ENCODE measurements at places on chromosomes 7 and 10. TPM values are rescaled to one million over a fixed set of nuclear protein-coding genes. Genes with fewer than 3 reads are reported as not detected.

DNA sequence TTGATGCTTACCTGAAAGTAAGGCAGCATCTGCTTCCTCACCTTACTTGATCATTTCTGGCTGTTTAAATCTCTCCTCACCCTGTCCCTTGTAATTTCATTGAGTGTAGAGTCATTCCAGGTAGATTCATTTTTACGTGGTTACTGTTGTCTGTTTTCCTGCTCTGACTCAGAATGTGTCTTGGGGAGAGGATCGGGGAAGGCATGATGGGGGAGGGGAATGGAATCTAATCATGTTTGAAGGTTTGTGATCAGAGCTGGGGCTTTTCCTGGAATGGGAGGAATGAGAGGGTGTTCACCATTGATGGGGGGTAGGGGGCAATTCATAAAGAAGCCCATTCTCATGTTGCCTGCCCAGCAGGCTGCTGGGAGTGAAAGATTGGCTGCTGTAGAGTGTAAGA, 18.7 kb downstream of the SEC24C start:
- H3K36me3 ChIP-seq: peaks cover 62% of the 10 kb centered on the region
- H3K27ac ChIP-seq: peak overlapping the region; percentile 23
- H3K27me3 ChIP-seq: no peaks in the 10 kb centered on the region
- H3K4me3 ChIP-seq: no peak overlapping the region
- no peak for DNase-seq

DNA sequence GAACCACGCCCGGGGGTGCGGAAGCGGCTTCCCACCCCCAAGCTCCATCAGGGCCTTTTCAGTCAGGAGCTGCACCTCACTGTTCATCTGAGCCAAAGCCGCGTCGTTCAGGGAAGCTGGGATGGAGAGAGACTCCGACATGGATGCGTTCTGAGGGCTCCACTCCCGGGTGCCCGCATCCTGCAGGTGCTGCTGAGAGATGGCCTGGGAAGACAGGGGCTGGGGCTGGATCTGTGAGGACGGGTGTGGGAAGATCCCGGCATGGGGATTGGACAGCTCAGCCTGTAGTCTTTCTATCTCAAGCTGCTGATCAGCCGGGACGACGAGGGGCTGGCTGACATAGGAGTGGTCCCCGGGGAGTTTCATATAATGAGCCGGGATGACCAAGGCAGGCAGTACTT, 45.0 kb upstream of the NMT2 start:
- H3K27ac ChIP-seq: no peak overlapping the region
- DNase-seq: no peak
- H3K36me3 ChIP-seq: peaks cover 18% of the 10 kb centered on the region

- no peaks in the 10 kb centered on the region for H3K36me3 ChIP-seq
- no peak overlapping the region for H3K4me3 ChIP-seq
- H3K27ac ChIP-seq: no peak overlapping the region
Observed at GRCh38 chr10:2351566-2351965, 614.2 kb upstream of the ADARB2 start.

- no peak overlapping the region for H3K27ac ChIP-seq
- H3K36me3 ChIP-seq: no peaks in the 10 kb centered on the region
- no peaks in the 10 kb centered on the region for H3K27me3 ChIP-seq
- DNase-seq: no peak
Observed at GRCh38 chr10:18279173-18279572, 138.9 kb downstream of the CACNB2 start.

- H3K4me1 ChIP-seq: no peaks in the 10 kb centered on the region
- H3K27me3 ChIP-seq: peaks cover 11% of the 10 kb centered on the region
- H3K36me3 ChIP-seq: no peaks in the 10 kb centered on the region
- DNase-seq: no peak
- no peak overlapping the region for H3K4me3 ChIP-seq
Observed at GRCh38 chr10:104427989-104428388, 74.4 kb downstream of the CFAP58 start.

GRCh38 chr7:34759477-34760125, 101.6 kb downstream of the NPSR1 start:
- H3K27ac ChIP-seq: no peak overlapping the region
- H3K27me3 ChIP-seq: peaks cover 11% of the 10 kb centered on the region
- no peak overlapping the region for H3K4me3 ChIP-seq
- no peak for DNase-seq
- peaks cover 3% of the 10 kb centered on the region for H3K4me1 ChIP-seq

DNA sequence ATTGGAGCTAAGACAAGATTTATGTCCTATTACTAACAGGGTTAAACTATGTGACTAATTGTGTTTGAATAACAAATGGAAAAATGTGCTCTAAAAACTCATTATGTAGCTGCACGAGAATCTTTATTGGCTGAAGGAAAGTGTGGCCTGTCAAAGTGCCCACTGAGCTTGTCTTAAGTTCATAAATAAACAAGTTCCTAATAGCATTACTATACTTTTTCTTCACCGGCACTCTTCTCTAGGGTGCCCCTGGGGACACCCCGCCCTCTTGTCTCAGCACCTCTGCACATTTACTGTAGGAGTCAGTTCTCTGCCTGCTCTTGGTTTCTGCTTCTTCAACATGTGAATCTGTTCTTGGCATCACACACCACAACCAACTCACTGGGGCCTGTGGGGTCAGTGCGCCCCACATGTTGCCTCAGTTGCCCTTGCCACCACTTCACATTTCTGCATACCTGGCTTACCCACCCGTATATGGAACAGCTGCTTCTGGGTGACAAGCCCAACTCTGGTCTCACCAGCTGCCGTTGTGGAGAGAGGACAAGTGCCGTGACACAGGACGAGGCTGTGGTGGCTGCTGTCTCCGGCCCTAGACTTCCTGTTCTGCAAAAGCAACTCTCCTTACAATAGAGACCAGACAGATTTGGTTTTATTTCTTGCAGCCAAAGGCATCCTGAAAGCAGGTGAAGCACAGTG, 96.3 kb upstream of the DDC start:
- no peaks in the 10 kb centered on the region for H3K27me3 ChIP-seq
- H3K36me3 ChIP-seq: peaks cover 21% of the 10 kb centered on the region
- H3K27ac ChIP-seq: no peak overlapping the region
- no peak for DNase-seq
- H3K4me1 ChIP-seq: peaks cover 67% of the 10 kb centered on the region

DNA sequence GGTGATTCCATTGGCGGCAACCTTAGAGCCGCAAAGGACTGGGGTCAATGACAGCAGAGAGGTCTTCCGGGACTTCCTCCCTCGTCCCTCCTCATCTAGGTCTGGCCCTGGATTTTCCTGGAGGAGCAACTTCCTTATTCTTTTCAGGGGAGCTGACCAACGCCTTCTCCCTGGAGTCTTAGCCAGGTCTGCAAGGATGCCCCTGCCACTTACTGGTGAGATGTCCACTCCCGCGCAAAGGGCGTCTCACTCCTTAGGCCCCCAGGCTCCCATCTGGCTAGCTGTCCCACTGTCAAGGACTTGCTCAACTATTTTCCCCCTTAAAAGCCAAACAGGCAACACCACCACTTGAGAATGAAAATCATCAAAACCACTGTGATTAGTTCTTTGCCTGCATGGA, 42.0 kb upstream of the NMT2 start:
- no peak for DNase-seq
- no peak overlapping the region for H3K27ac ChIP-seq
- H3K4me3 ChIP-seq: no peak overlapping the region
- H3K36me3 ChIP-seq: peaks cover 17% of the 10 kb centered on the region

Gene DLG5
- 60.5 TPM for total RNA-seq

Gene MACROH2A2
- 22.9 TPM for total RNA-seq

Data from chondrocyte (in vitro differentiated cells).